ENCODE measurements at places on chromosomes 16 and 17.

- peak overlapping the region; percentile 76 for H3K4me3 ChIP-seq
- H3K27me3 ChIP-seq = peaks cover 3% of the 10 kb centered on the region
- no peak for DNase-seq
Measured at GRCh38 chr16:53053967-53054669, 673 bp upstream of the CHD9 start.

- no peaks in the 10 kb centered on the region for H3K4me1 ChIP-seq
- peaks cover 4% of the 10 kb centered on the region for H3K36me3 ChIP-seq
- H3K27ac ChIP-seq = no peak overlapping the region
- H3K4me3 ChIP-seq = no peak overlapping the region
- DNase-seq = no peak
Measured at GRCh38 chr16:70472786-70473433, 18.5 kb downstream of the FCSK start.

- no peak overlapping the region for H3K4me3 ChIP-seq
- peaks cover 5% of the 10 kb centered on the region for H3K36me3 ChIP-seq
- H3K27ac ChIP-seq = no peak overlapping the region
- no peaks in the 10 kb centered on the region for H3K27me3 ChIP-seq
Measured at GRCh38 chr16:88922114-88922825, 54.7 kb downstream of the CBFA2T3 start.

GRCh38 chr17:27532269-27533263 is 76.3 kb downstream of the KSR1 start:
- H3K4me1 ChIP-seq = peaks cover 25% of the 10 kb centered on the region
- H3K36me3 ChIP-seq = peaks cover 3% of the 10 kb centered on the region
- H3K4me3 ChIP-seq = no peak overlapping the region
- H3K27ac ChIP-seq = no peak overlapping the region
- peaks cover 1% of the 10 kb centered on the region for H3K27me3 ChIP-seq

DNA sequence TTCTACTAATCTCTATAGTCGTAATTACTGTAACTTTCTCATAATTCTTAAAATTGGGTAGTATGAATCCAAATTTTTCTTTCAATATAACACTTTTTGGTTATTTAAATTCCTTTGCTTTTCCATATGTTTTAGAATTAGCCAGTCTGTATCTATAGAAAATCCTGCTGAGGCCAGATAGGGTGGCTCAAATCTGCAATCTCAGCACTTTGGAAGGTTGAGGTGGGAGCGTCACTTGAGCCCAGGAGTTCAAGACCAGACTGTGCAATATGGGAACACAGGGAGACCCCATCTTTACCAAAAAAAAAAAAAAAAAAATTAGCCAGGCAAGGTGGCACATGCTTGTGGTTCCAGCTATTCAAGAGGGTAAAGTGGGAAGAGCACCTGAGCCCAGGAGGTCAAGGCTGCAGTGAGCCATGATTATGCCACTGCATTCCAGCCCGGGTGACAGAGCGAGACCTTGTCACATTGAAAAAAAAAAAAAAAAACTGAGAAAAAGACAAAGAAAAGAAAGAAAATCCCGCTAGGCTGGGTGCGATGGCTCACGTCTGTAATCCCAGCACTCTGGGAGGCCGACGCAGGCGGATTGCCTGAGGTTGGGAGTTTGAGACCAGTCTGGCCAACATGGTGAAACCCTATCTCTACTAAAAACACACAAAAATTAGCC is 9.3 kb downstream of the TERF2 start:
- H3K4me3 ChIP-seq = no peak overlapping the region
- no peak overlapping the region for H3K27ac ChIP-seq
- H3K27me3 ChIP-seq = peaks cover 3% of the 10 kb centered on the region
- H3K36me3 ChIP-seq = peaks cover 11% of the 10 kb centered on the region
- no peak for DNase-seq

- no peaks in the 10 kb centered on the region for H3K36me3 ChIP-seq
- no peak overlapping the region for H3K27ac ChIP-seq
- DNase-seq = no peak
- no peak overlapping the region for H3K4me3 ChIP-seq
- peaks cover 12% of the 10 kb centered on the region for H3K27me3 ChIP-seq
- peaks cover 11% of the 10 kb centered on the region for H3K4me1 ChIP-seq
Measured at GRCh38 chr16:85474621-85475217, 138.4 kb upstream of the GSE1 start.

- H3K27me3 ChIP-seq = no peaks in the 10 kb centered on the region
- no peak overlapping the region for H3K27ac ChIP-seq
- DNase-seq = no peak
- peaks cover 4% of the 10 kb centered on the region for H3K4me1 ChIP-seq
- no peak overlapping the region for H3K4me3 ChIP-seq
- no peaks in the 10 kb centered on the region for H3K36me3 ChIP-seq
Measured at GRCh38 chr16:66689282-66689681, 7.3 kb downstream of the CMTM4 start.

DNA sequence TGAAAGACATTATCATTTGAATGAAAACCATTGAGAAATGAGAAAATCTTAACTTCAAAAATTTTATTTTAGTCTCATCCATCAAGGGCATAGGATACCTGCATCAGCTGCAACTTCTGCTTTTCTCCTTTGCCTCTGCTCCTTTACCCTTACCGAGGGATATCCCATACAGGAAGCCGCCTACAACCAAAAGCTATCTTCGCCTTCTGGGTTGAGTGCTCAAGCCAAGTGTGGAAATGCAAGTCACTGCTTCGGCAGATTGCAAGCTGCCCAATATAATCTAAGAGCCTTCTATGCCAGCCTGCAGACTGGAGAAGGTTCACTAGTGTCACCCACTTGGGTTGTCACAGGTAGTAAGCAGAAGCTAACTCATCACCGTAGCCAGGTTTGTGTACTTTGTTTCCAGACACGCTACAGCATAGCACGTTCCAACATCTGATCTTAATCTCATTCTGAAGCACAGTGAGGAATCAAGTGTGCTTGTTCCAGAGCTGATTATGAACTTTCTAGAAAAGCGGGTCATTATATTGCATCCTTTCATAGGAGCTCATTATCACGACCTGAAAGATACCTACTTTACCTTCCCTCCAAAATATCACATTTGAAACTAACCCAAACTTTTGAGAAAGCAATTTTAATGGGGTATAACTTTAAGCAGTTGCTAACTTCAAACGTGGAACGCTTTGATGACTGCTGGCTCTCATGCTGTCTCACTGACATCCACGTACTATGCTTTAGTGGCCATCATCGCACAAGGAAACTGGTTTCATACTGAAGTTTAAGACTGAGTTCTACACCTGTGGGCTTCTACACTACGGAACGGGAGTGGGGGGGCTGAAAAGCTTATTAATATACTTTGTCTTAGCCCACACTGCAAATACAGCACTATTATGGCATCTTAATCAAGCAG is 8.0 kb upstream of the UNK start:
- peaks cover 31% of the 10 kb centered on the region for H3K36me3 ChIP-seq
- H3K27ac ChIP-seq = peak overlapping the region; percentile 78
- H3K4me1 ChIP-seq = peaks cover 24% of the 10 kb centered on the region
- peaks cover 10% of the 10 kb centered on the region for H3K27me3 ChIP-seq
- DNase-seq = no peak
- H3K4me3 ChIP-seq = peak overlapping the region; percentile 87

DNA sequence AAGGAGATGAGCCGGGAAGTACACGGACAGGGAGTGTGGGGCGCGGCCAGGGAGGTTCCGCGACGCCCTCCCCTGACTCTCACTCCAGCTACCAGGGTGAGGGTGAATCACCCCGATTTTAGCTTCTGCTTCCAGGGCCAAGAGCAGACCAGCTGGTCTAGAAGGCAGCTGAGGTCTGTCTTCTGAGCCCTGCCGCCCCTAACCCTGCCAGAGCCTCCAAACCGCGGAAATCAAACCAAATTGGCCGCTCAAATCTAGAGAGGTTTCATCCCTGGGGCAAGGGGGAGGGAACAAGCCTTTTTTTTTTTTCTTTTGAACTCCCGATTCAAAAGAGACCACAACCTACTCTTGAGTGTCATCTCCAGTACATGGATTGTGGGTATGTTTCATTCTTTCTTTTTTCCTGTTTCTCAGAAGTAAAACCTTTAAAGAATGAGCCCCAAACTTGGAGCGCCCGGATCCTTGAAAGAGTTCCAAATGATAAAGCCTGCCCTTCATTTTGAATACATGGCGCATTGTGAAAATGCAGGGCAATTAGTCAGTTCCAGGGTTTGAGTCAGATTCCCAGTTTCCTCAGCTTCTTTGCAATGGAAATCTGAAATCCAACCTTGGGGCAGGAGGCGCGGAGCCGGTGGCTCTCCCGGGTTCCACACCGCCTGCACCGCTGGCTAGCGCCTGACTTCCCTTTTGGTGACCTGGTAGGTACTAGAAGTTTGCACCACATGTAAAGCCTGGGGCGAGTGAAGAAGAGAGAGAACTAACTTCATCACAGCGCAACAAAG is 16.5 kb upstream of the ZFHX3 start:
- H3K4me1 ChIP-seq = peaks cover 58% of the 10 kb centered on the region
- no peak for DNase-seq
- peak overlapping the region; percentile 83 for H3K4me3 ChIP-seq
- H3K27ac ChIP-seq = no peak overlapping the region
- H3K27me3 ChIP-seq = peaks cover 25% of the 10 kb centered on the region
- peaks cover 3% of the 10 kb centered on the region for H3K36me3 ChIP-seq

- peaks cover 7% of the 10 kb centered on the region for H3K36me3 ChIP-seq
- H3K27me3 ChIP-seq = peaks cover 14% of the 10 kb centered on the region
- H3K4me1 ChIP-seq = peaks cover 10% of the 10 kb centered on the region
- H3K27ac ChIP-seq = no peak overlapping the region
- H3K4me3 ChIP-seq = no peak overlapping the region
Measured at GRCh38 chr16:66964049-66964448, 3.0 kb downstream of the CES3 start.

DNA sequence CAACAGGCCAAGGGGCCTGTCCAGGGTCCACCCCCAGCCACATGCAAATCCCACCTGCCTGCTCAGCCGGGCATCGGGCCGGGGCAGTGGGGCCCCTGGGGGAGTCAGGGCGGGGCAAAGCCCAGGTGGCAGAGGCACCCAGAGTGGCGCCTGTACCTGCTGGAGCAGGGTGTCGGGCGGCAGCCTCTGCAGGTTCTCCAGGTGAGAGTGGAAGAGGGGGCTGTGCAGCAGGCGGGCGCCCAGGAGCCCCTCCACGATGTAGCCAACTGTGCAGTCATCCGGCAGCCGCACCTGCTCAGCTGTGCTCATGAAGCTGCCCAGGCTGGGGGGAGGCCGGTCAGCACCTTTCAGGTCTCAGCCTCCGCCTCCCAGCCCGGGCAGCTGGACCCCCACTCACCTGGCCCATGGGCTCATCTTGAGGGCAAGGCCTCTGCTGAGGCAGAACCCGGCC is 2.1 kb downstream of the RFNG start:
- no peak for DNase-seq
- H3K27me3 ChIP-seq = peaks cover 10% of the 10 kb centered on the region
- no peaks in the 10 kb centered on the region for H3K4me1 ChIP-seq
- peaks cover 8% of the 10 kb centered on the region for H3K36me3 ChIP-seq
- H3K4me3 ChIP-seq = no peak overlapping the region
- no peak overlapping the region for H3K27ac ChIP-seq

- H3K27ac ChIP-seq = no peak overlapping the region
- no peak for DNase-seq
- H3K36me3 ChIP-seq = peaks cover 11% of the 10 kb centered on the region
- peaks cover 20% of the 10 kb centered on the region for H3K27me3 ChIP-seq
Measured at GRCh38 chr17:4901648-4902344, 1.1 kb downstream of the CHRNE start.

Measured in endothelial cell (in vitro differentiated cells).